Dermis microvascular lymphatic vessel endothelial cell (primary cell): ENCODE measurements at places on chromosomes 7 and 10. TPM values are rescaled to one million over a fixed set of nuclear protein-coding genes. Genes with fewer than 3 reads are reported as not detected.

ANKRD61 gene
- under 0.01 and 0.25 TPM in 2 replicates for total RNA-seq

AGAP9 gene
- total RNA-seq: 0.64 and 1.6 TPM in 2 replicates

ZNF488 gene
- total RNA-seq: 0.13 TPM in 2 replicates

CAV2 gene
- total RNA-seq: 155 and 161 TPM in 2 replicates

OR6V1 gene
- total RNA-seq: not detected in 2 replicates

TEX36 gene
- total RNA-seq: not detected in 2 replicates

CYP26C1 gene
- 0.77 and 1.5 TPM in 2 replicates for total RNA-seq
